ENCODE measurements at places on chromosomes 3 and 15.

DNA sequence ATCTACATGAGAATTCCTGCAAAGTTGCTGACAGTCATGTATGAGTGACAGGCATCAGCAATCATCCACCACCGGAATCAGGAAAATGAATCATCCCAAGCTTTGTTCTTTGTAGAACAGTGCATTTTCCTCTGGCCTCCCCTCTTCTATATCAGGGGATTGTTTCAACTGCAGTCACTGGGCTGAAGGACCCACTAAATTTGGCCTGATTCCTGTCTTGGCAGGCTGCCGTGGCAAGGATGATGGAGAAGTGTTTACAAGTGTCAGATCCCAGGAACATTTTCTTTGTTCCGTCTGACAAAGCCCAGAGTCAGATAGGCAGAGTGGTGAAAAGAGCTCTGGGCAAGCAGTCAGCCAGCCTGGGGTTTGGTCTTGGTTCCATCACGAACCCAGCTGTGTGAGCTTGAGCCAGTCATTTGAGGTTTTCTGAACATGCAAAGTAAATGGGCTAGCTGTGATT lies 175.1 kb upstream of the TSC22D2 start:
- DNase-seq, result no peak

- DNase-seq, result peak; percentile 91
Measured at GRCh38 chr15:99486371-99487336, 79.1 kb upstream of the MEF2A start.

- no peak for DNase-seq
Measured at GRCh38 chr3:53941950-53942349, 50.3 kb upstream of the SELENOK start.

DNA sequence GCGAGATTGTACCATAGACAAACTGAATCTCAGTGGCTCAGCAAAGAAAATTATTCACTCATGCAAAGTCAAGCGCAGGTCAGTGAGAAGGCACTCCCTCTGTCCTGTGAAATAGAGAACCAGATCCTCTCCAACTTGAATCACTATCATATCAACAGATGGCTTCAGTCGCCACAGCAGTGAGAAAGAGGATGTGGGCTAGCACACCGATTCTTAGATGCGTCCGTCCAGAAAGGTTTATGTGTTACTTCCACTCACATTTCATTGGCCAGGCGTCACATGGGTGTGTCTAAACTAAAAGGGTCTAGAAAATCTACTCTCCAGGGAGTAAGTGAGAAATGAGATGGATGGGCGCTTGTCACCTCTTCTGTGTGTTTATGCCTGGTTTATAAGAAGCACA lies 141.6 kb upstream of the KBTBD8 start:
- no peak for DNase-seq

- no peak for DNase-seq
Measured at GRCh38 chr15:61755467-61755866, 304.8 kb downstream of the VPS13C start.

- DNase-seq, result no peak
Measured at GRCh38 chr3:70539908-70540307, 227.5 kb upstream of the MDFIC2 start.

DNA sequence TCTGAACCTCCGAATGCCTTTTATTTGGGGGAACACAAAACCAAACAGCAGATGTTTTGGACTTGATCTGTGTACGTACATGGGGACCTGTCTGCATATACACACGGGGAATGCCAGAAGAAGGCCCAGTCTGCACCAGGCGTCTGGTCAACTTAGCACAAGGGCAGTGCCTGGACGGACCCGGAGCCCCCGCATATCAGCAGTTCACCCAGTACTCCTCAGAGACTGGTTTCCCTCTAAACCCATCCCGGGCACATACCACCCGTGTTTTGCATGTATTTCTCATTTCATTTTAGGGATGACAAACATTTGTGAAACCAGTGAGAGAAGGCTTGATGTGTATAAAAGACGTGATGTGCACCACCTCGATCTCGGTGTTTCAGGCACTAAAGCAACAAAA lies 49.7 kb downstream of the KLHL25 start:
- DNase-seq, result no peak

DNA sequence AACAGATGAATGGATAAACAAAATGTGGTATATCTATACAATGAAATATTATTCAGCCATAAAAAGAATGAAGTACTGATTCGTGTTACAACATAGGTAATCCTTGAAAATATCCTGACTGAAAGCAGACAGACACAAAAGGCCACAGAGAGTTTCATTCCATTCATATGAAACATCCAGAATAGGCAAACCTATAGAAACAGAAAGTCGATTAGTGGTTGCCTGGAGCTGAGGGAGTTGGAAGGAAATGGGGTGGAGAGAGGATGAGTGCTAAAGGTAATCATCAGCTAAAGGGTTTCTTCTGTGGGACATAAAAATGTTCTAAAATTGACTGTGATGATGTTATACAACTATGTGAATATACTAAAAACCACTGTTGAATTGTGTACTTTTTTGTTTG lies 22.9 kb downstream of the FOXP1 start:
- no peak for DNase-seq

DNA sequence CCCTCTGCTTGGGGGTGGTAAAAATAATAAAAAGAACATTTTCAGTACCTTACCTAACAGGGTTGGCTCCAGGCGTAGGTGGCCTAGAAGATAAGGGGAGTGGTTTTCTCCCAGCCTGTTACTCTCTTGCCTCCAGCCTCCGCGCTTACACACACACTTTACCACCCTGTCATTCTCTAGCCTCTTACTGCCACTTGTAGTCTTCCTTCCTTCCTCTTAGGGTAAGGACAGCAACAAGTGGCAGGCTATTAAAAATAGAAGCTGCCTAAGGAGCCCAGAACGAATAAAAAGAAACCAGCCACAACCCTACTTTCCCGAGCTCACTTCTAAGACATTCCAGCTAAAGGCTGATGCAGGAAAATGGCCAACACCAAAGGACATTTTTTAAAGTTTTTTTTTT lies 9.6 kb upstream of the LIPH start:
- DNase-seq, result no peak

DNA sequence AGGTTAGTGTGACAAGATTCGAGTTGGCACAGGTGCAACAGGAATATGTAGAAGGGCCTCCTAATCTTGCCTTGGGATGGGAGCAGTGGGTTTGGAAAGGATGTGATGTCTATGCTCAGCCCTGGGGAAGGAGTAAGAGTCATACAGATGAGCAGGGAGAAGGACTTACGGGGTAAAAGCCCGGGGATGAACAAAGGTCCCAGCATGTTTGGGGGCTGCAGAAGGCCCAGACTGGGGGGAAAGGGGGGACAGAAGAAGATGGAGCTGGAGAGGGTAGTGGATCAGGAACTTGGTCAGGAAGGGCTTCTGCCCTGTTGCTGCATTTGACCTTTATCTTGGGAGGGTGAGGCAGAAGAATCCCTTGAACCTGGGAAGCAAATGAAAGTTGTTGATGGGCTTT lies 240.1 kb upstream of the ST8SIA2 start:
- DNase-seq, result no peak

DNA sequence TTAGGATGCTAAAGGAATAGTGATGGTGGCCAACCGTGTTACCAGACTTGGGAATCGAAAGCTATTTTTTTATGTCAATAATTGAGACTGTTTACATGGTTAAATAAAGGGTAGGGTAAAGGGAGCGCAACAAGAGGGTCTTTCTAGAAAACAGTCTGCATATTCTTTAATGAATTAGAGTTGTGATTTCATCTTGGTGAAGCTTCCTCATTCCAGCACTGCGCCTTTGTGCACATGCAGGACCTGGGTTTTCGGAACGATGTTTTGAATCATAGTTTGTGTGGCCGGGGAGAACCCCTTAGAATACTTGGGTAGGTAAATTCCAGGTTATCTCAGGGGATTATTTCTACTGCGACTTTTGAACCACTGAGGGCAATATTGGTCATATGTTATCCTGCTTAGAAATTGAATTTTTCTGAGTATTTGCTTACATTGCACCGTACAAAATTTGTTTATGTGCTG lies 1.3 kb downstream of the PIK3CA start:
- peak; percentile 10 for DNase-seq

DNA sequence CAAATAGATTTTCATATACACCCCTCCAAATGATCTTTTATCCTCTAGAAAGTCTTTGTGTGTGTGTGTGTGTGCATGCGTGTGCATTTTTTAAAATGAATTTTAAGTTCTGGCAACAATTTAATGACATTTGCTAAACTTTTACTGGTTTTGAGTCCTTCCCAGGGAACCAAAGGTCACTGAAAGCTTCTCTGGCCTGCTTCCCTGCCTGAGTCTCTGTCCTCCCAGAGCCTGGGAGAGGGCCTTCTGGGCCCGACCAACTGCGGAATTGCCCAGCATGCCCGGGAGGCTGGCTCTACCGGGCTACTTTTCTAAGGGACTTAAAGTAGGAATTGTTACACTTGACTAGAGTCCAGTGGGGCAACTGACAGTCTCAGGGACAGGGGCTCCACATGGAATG lies 7.4 kb upstream of the RBPMS2 start:
- no peak for DNase-seq

- DNase-seq, result no peak
Measured at GRCh38 chr3:68483041-68483440, 449.3 kb downstream of the TAFA4 start.

GRCh38 chr15:25240461-25241021 lies 198.3 kb downstream of the UBE3A start:
- no peak for DNase-seq

DNA sequence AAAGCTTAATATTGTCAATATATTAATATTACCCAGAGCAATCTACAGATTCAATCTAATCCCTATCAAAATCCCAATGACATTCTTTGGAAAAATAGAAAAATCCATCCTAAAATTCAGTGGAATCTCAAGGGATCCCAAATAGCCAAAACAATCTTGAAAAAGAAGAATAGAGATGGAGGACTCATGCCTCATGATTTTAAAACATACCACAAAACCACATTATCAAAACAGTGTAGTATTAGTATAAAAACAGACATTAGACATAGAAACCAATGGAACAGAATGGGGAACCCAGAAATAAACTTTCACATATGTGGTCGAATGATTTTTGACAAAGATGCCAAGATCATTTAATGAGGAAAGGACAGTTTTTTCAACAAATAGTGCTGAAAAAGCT lies 14.6 kb downstream of the NEK4 start:
- no peak for DNase-seq

DNA sequence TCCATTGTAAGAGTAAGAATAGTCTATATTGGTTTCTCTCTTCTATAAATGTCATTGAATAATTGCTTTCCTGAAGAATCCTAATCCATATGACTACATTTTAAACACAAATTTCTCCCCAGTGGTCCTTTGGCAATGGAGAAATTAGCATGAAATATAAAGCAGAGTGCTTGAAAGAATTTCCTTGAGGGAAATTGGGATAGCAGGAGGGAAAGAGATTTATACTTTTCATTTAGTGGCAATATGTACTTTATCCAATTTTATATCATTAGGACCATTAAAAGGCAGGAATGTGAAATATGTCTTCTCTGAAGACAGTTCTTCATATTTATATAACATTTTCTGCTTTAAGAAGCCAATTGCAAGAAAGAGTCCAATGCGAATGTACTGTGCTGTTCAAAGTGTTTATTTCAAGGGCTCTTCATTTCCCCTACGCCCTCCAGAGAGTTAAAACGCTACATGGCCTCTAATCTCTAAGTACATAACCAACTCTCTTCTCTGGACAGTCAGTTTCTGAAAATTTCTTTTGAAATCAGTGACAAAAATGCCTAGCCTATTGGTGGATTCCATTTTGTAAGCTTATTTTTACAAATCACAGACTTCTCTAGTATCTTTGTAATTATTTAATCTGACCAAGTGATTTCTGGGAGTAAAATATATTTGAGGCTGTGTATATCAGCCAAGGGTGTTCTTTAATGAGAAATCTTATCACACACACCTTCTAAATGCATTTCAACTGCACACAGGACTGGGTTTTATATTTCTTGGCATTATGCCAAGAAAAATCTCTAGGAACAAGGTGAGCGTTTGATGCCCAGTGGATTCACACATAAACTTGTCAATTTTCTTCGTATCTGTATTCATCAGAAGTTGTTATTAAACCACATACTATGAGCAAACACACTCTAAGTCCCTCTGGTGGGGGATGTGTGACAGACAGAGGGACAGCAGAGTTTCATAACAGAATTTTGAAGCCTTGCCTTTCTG lies 51.2 kb downstream of the KCNAB1 start:
- no peak for DNase-seq

GRCh38 chr15:27401471-27401870 lies 430.5 kb downstream of the GABRG3 start:
- no peak for DNase-seq

GRCh38 chr3:44661189-44661588 lies 12.7 kb downstream of the ZNF35 start:
- DNase-seq, result no peak

DNA sequence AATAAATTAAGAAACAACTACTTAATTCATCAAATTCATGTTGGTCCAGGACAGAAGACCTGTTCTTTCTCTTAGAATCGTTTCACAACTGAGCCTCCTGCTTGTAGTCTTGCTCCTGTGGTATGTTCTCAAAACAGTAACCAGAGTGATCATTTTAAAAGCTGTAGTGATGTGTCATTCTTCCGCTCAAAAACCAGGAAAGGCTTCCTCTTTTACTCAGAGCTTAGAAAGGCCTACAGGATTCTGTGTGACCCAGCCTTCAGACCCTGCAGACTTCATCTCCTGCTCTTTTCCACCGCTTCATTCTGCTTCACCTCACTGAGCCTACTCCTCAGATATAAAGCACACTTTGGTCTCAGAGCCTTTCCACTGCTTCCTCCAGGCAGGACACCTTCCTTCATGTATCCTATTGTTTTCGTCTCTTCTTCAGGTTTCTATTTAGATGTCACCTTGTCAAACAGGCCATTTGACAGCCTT lies 22.7 kb downstream of the ST6GAL1 start:
- DNase-seq, result no peak

DNA sequence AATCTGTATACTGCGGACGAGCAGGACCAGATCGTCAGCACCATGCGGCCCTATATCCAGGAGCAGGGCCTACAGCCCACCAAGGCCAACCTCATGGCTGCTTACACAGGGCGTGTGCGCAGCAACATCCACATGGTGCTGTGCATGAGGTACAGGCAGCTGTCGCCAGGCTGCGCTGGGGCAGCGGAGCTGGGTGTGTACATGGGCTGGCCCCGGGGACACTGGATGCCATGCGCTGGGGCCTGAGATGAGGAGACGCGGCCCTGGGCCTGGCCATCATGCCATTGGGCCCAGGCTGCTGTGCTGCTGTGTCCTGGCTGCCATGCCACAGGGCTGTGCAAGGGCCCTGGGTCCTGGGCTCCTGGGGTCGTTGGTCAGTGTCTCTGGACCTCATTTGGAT lies 61.5 kb downstream of the SEMA3G start:
- no peak for DNase-seq

- peak; percentile 19 for DNase-seq
Measured at GRCh38 chr3:62128051-62128450, 245.3 kb downstream of the FEZF2 start.

- DNase-seq, result no peak
Measured at GRCh38 chr3:140386357-140387100, 291.3 kb upstream of the TRIM42 start.
